ENCODE measurements at places on chromosomes 6 and 20. TPM values are rescaled to one million over a fixed set of nuclear protein-coding genes. Genes with fewer than 3 reads are reported as not detected.

- no peaks in the 10 kb centered on the region for H3K27me3 ChIP-seq
- DNase-seq = no peak
- no peaks in the 10 kb centered on the region for H3K4me1 ChIP-seq
- no peak overlapping the region for H3K27ac ChIP-seq
- no peaks in the 10 kb centered on the region for H3K36me3 ChIP-seq
These were observed 279.0 kb upstream of the ZFP64 start for GRCh38 chr20:52470561-52470960.

GRCh38 chr20:48622421-48622820 lies 205.4 kb downstream of the PREX1 start:
- no peak overlapping the region for H3K4me3 ChIP-seq
- no peak overlapping the region for H3K27ac ChIP-seq
- DNase-seq = no peak
- H3K27me3 ChIP-seq = no peaks in the 10 kb centered on the region
- H3K4me1 ChIP-seq = no peaks in the 10 kb centered on the region
- H3K36me3 ChIP-seq = no peaks in the 10 kb centered on the region

RIPOR3 gene
- 4.7 TPM for total RNA-seq

DNA sequence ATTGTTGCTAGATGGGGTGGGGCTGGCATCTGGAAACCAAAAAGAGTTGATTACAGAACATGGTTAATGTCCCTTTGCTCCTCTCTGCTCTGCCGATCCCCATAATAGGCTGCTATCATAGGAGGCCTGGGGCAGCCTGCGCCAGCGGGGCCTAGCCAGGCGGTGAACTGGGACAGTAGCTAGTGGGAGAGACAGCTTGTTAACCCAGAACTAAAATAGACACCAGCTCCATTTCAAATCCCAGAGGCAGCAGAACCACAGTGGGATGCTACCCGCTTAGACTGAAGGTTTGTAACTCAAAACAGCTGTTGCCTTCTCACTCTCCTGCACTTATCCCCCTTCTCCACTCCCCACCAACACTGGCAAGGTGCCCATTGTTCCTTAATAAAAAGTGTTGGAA lies 98.5 kb downstream of the SSR1 start:
- H3K27ac ChIP-seq = peak overlapping the region; percentile 36
- no peaks in the 10 kb centered on the region for H3K27me3 ChIP-seq

DNA sequence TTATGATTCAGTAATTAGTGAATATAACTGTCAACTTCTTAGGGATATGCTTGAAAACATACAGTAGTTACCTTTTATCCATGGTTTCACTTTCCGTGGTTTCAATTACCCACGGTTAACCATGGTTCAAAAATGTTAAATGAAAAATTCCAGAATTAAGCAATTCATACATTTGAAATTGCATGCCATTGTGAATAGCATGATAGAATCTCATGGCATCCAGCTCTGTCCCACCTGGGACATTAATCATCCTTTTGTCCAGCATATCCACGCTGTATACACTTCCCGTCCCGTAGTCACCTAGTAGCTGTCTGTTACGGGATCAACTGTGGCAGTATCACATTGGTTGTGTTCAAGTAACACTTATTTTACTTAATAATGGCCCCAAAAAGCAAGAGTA lies 781.7 kb upstream of the CITED2 start:
- no peak for DNase-seq
- no peak overlapping the region for H3K4me3 ChIP-seq
- no peaks in the 10 kb centered on the region for H3K36me3 ChIP-seq
- H3K27me3 ChIP-seq = no peaks in the 10 kb centered on the region

GRCh38 chr6:24940311-24940917 lies 4.7 kb upstream of the RIPOR2 start:
- H3K4me3 ChIP-seq = no peak overlapping the region
- H3K4me1 ChIP-seq = no peaks in the 10 kb centered on the region
- no peaks in the 10 kb centered on the region for H3K27me3 ChIP-seq
- no peak for DNase-seq
- H3K27ac ChIP-seq = no peak overlapping the region
- no peaks in the 10 kb centered on the region for H3K36me3 ChIP-seq

DNA sequence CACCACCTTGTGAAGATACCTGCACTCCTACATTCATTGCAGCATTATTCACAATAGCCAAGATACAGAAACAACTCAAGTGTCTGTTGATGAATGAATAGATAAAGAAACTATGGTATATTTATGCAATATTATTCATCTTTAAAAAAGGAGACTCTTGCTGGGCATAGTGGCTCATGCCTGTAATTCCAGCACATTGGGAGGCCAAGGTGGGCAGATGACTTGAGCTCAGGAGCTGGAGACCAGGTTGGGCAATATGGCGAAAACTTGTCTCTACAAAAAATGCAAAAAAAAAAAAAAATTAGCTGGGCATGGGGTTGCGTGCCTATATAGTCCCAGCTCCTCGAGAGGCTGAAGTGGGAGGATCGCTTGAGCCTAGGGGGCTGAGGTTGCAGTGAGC lies 119.8 kb downstream of the GJA1 start:
- H3K27ac ChIP-seq = no peak overlapping the region
- H3K4me1 ChIP-seq = no peaks in the 10 kb centered on the region
- DNase-seq = no peak
- no peak overlapping the region for H3K4me3 ChIP-seq

SLC44A4 gene
- total RNA-seq = not detected

- H3K36me3 ChIP-seq = no peaks in the 10 kb centered on the region
- no peaks in the 10 kb centered on the region for H3K4me1 ChIP-seq
- H3K4me3 ChIP-seq = no peak overlapping the region
- no peak for DNase-seq
- no peaks in the 10 kb centered on the region for H3K27me3 ChIP-seq
These were observed 167.2 kb downstream of the LINC00237 start for GRCh38 chr20:20939006-20939405.

C6orf141 gene
- not detected for total RNA-seq

PRDM13 gene
- not detected for total RNA-seq

GRCh38 chr20:10774357-10774943 lies 100.7 kb upstream of the JAG1 start:
- H3K27me3 ChIP-seq = no peaks in the 10 kb centered on the region
- H3K4me3 ChIP-seq = no peak overlapping the region
- no peaks in the 10 kb centered on the region for H3K4me1 ChIP-seq
- no peak overlapping the region for H3K27ac ChIP-seq
- no peak for DNase-seq
- no peaks in the 10 kb centered on the region for H3K36me3 ChIP-seq

- no peak overlapping the region for H3K27ac ChIP-seq
- peak; percentile 57 for DNase-seq
- no peaks in the 10 kb centered on the region for H3K27me3 ChIP-seq
- no peaks in the 10 kb centered on the region for H3K4me1 ChIP-seq
- no peak overlapping the region for H3K4me3 ChIP-seq
- peaks cover 80% of the 10 kb centered on the region for H3K36me3 ChIP-seq
These were observed 18.8 kb downstream of the ZNF217 start for GRCh38 chr20:53574819-53575218.

FLRT3 gene
- total RNA-seq = 2.3 TPM

- H3K36me3 ChIP-seq = no peaks in the 10 kb centered on the region
- no peak overlapping the region for H3K27ac ChIP-seq
- H3K4me3 ChIP-seq = no peak overlapping the region
- H3K27me3 ChIP-seq = no peaks in the 10 kb centered on the region
These were observed 66.4 kb downstream of the OLIG3 start for GRCh38 chr6:137427656-137428290.

- no peaks in the 10 kb centered on the region for H3K4me1 ChIP-seq
- H3K27ac ChIP-seq = no peak overlapping the region
- no peak for DNase-seq
- H3K4me3 ChIP-seq = no peak overlapping the region
- no peaks in the 10 kb centered on the region for H3K36me3 ChIP-seq
These were observed 207.4 kb downstream of the BMP2 start for GRCh38 chr20:6974838-6975237.

GRCh38 chr6:141561154-141561553 lies 571.6 kb upstream of the GJE1 start:
- no peak overlapping the region for H3K4me3 ChIP-seq
- H3K27ac ChIP-seq = no peak overlapping the region
- no peaks in the 10 kb centered on the region for H3K36me3 ChIP-seq
- no peaks in the 10 kb centered on the region for H3K27me3 ChIP-seq

- no peak for DNase-seq
- H3K27ac ChIP-seq = no peak overlapping the region
These were observed 14.0 kb downstream of the COL9A3 start for GRCh38 chr20:62830821-62831220.

- DNase-seq = no peak
- no peak overlapping the region for H3K27ac ChIP-seq
- H3K4me1 ChIP-seq = no peaks in the 10 kb centered on the region
- H3K4me3 ChIP-seq = no peak overlapping the region
- H3K36me3 ChIP-seq = no peaks in the 10 kb centered on the region
These were observed 208.3 kb downstream of the LY86 start for GRCh38 chr6:6796818-6797217.

DNA sequence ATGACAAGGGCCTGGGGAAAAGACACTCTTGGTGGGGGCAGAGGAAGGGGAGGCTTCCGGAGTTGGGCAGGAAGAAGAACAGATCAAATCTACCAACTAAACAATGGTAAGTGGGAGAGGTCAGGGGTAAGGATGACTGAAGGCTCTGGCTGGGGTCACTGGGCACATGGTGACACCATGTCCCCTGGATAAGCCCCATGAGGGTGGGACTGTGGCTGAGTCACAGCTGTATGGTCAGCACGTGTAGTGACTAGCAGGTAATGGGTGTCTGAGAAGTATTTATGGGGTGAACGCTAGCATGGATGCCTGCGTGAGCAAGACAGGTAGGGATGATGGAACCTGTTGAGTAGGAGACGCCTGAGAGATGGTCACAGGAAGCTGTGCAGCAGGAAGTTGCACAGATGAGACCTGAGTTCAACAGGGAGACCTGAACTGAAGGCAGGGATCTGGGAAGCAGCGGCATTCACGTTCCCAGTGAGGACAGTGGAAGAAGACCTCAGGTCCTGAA lies 64.5 kb upstream of the SNX9 start:
- peaks cover 22% of the 10 kb centered on the region for H3K4me1 ChIP-seq
- no peaks in the 10 kb centered on the region for H3K36me3 ChIP-seq
- H3K27ac ChIP-seq = no peak overlapping the region
- no peaks in the 10 kb centered on the region for H3K27me3 ChIP-seq

EDN1 gene
- 13.4 TPM for total RNA-seq

MYLK2 gene
- 0.12 TPM for total RNA-seq

DNA sequence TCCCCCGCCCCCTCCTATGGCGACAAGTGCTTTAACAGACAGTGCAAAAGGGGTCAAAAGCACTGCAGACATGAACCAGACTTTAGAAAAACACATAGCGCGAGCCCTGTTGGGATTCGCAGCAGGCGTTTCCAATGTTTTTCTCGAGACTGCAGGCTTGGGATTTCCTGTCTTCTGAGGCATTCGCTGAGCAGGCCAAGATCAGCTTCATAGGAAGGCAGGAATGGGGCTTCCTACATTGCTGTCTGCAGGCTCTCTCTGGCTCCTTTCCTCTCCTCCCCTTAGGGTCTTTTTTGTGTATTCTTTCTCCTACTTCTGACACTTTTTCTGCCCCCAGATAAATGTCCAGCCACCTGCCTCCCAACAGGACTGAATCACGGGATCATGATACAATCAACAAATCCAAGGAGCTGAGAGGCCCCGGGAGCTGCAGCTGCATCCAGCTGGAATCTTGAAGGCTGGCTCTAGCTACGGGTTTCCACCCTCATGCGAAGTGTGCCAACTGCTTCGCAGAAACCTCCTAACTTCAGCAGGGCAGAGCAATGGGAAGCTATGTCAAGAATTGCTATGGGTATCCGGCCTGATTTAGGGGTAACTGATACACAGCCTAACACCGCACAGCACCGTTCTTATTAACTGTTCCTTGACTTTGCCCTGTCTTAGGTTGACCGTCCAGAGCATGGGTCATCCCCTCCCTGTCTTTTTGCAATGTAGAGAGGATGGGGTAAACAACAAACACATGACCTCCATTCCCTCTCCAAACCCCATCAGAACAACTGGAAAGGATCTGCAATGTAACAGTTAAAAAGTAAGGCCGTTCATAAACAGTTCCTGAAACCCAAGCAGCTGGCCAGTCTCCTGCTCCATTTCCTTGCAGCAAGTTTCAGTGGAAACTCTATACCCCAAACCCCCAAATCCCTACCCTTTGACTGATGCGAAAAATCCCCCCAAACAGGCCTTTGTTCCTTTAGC lies 31.5 kb downstream of the SNX5 start:
- H3K4me1 ChIP-seq = peaks cover 32% of the 10 kb centered on the region
- peak; percentile 81 for DNase-seq
- no peak overlapping the region for H3K4me3 ChIP-seq
- H3K27ac ChIP-seq = peak overlapping the region; percentile 49

KCNG1 gene
- total RNA-seq = 0.70 TPM

DNA sequence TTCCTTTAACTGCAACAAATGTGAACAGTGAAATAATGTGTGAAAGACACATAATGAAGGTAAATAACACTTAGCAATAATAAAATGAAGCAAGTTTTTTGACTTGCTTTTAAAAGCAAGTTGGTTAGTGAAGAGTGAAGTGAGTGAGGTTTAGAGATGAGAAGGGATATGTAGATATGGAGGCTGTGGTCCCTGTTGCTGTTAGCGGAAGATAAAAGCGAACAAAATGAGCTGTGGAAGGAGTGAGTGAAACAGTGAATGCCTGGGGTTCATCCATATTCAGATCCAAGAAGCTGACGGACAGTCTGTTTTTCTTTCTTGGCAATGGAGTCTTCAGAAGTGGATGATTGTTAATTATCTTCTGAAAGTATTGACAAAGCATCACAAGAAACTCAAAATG lies 23.5 kb downstream of the ZBTB9 start:
- H3K27ac ChIP-seq = no peak overlapping the region
- DNase-seq = no peak
- no peaks in the 10 kb centered on the region for H3K4me1 ChIP-seq

GRCh38 chr20:6299456-6299855 lies 176.6 kb upstream of the FERMT1 start:
- no peaks in the 10 kb centered on the region for H3K27me3 ChIP-seq
- no peak overlapping the region for H3K4me3 ChIP-seq
- no peak for DNase-seq
- no peak overlapping the region for H3K27ac ChIP-seq
- no peaks in the 10 kb centered on the region for H3K4me1 ChIP-seq

GRCh38 chr20:17614176-17614811 lies 44.4 kb downstream of the DSTN start:
- H3K4me3 ChIP-seq = no peak overlapping the region
- no peaks in the 10 kb centered on the region for H3K4me1 ChIP-seq

DNA sequence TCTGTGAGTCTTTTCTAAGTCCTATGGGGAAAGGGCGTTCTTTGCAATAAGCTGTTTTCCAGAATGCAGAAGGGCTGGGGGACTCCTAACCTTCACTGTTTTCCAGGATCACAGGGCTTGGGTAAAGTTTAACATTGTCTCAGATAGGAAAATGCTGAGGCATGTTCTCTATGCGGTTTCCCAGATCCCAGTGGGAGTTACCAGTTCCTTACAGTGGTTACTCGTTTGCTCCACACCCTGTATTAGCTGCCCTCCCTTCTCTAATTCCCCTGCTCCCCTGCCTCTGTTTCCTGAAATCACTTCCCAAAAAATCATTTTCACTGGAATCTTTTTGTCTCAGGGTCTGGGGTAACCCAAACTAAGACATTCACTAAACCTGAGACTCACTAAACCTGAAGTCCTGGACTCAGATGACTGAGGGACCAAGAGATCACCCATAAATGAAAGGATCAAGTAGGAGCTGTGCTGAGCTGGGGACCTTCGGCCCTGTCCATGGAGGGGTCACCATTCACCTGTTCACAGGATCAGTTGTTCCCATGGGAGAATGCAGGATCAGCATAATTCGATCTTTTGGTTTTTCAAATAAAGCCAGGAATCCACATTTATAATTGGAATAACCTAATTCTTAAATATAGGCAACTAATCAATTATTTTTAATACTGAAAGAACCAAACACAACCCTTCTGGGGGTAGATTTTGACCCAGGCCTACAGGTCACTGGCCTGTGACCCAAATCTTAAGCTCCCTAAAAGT lies 76.2 kb downstream of the ISM1 start:
- H3K36me3 ChIP-seq = no peaks in the 10 kb centered on the region
- no peak for DNase-seq
- no peaks in the 10 kb centered on the region for H3K27me3 ChIP-seq
- no peaks in the 10 kb centered on the region for H3K4me1 ChIP-seq
- H3K27ac ChIP-seq = no peak overlapping the region

TRERF1 gene
- 2.5 TPM for total RNA-seq

Data from right atrium auricular region (tissue), 2 donors.